ENCODE measurements at places on chromosomes 2 and 18.

GRCh38 chr2:42252464-42252863 is 83.3 kb downstream of the EML4 start:
- DNase-seq = no peak

GRCh38 chr18:76347341-76347740 is 147.7 kb downstream of the ZNF516 start:
- no peak for DNase-seq

- DNase-seq = no peak
These were observed 369.2 kb downstream of the GALNT13 start for GRCh38 chr2:154240921-154241379.

DNA sequence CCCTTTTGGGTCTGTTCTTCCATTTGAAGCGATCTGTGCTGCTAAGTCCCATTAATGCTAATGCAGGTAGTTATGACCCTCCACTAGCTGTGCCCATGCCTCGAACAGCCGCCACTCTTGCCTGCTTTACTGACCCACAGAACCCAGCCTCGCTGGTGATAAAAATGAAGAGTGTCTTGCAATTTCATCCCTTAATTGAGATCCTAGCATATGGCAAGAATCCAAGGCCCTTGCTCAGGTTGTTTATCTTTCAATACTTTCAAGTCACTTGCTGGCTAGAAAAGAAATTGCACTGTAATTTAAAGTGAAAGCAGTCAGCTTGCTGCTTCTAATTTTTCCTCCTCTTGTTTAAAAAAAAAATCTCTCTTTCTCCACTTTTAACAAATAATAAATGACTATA is 73.6 kb downstream of the ZNF521 start:
- no peak for DNase-seq

DNA sequence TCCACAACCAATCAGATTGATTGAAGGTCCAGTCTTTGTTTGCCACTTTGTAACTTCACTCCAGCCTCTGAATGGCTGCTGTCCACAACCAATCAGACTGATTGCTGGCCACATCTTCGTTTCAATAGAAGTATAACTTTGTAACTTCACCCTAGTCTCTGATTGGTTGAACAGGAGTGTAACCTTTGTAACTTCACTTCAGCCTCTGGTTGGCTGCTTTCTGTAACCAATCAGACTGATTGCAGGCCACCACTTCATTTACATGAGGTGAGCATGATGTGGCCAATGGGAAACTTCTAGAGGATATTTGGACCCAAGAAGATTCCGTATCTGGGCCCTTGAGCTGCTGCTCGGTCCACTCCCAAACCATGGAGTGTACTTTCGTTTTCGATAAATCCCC is 16.9 kb upstream of the ALPP start:
- no peak for DNase-seq

- DNase-seq = no peak
These were observed 29.9 kb upstream of the REG3A start for GRCh38 chr2:79189465-79189864.

DNA sequence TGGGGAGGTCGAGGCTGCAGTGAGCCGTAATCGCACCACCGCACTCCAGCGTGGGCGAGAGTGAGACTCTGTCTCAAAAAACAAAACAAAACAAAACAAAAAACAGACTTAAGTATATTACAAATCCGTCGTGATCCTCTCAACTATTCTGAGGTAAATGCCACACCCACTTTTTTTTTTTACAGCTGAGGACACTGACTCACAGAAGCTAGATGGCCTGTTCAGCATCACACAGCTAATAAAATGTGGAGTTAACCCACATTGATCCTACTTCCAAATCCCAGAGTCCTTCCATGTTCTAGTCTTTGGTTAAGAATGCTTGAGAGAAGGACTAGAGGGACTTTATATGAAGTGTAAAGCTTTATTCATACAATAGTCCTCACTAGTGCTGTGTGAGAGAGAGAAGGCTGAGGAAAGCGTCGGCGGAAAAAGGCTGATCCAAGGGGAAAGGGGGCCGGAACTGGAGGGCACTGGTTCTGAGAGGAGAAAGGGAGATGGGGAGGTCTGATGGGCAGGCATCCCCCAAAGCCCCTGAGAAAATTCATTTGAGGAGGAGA is 627 bp downstream of the RNF25 start:
- DNase-seq = no peak

DNA sequence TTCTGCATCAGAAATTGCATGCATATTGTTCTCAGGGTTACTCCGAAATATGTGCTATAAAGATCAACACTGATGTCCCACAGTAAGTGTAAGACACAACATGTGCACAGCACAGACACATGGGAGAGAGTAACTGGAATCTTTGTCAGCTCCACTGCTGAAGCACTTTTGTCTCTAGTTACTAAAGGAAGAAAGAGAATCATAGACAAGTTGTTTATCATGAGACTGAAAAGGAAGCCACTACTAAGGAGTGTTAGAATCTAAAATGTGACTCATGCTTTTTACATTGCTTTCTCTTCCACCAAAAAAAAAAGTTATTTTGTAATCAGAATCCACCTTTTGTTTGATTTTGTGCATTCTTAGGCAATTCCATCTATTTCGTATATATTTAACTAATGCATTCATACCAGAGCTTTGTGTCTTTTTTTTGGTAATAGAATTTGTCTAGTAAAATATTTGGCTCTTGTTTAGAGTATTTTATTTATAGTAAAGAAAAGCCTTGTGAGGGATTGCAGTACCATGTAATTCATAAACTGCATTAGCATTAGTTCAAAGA is 502.4 kb downstream of the FBXO15 start:
- DNase-seq = no peak

DNA sequence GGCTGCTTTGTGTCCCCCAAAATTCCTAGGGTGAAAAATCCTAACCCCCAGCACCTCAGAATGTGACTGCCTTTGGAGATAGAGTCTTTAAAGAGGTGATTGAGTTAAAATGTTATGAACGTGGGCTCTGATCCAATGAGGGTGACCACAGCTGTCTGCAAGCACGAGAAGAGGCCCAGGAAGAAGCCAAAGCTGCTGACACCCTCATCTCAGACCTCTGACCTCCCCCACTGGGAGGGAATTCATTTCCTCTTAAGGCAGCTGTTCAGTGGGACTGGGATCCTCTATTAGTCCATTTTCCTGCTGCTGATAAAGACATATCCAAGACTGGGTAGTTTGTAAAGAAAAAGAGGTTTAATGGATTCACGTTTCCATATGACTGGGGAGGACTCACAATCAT is 544.4 kb downstream of the DCDC2C start:
- no peak for DNase-seq

DNA sequence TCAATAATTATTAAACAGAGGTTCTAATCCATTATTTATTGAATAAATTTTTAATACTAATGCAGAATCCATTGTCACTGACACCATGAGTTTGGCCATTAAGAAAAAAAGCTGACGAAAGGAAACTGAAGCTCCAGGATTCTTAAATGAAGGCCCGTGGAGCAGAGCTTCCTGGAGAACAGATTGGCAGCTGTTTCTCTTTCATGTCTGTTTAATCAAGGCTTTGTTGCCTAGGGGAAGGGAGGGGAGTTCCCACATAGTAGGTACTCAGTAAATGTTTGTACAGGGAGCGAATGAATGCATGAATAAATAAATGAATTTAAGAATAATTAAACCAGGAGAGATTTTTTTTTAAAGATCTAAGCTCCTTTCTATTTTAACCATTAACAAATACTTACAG is 315.1 kb upstream of the KLHL29 start:
- no peak for DNase-seq

DNA sequence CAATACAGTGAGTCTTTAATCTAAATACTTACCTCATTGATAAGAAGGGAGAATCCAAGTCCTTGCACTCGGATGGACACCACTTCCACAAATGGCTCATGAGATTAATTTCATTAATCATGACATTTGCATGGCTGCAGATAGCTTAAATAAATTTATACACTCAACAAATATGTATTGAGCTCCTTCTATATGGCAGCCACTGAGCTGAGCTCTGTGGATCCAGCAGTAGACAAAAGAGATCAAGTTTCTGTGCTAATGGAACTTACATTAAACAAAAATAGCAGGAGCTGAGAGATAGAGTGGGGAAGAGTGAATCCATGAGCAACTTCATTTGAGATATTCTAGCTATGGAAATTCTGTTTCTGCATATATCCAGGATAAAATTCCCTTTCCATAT is 44.4 kb downstream of the RAB27B start:
- no peak for DNase-seq

- DNase-seq = no peak
These were observed 25.6 kb downstream of the FAP start for GRCh38 chr2:162217598-162217997.

- DNase-seq = no peak
These were observed 4.2 kb downstream of the GDF7 start for GRCh38 chr2:20671036-20671735.

GRCh38 chr2:11774600-11774999 is 28.2 kb downstream of the LPIN1 start:
- DNase-seq = no peak

DNA sequence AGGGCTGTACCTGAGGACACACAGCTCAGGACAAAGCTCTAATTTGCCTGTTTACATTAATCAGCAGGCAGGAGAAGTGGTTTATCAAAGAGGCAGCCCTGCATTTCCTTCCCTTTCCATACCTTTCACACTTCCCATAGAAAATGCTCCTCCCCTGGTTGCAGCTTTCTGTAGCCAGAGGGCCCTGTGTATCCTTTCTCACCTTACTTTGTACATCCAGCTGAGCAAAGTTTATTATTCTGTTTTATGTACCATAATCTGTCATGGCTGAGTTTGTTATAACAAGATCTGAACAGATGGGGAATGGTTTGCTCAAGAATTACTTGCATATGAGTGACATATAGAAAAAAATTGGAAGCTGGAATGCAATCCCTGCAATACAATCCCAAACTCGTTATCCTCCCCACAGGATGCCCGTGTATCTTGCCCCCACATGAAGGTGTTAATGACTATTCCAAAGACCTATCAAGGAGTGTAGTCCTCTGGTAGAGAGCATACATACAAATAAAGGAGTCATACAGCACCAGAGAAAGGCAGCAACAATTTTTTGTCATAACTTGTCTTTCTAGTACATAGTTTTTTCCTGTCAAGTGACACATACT is 1025.8 kb upstream of the KLHL29 start:
- DNase-seq = no peak

GRCh38 chr2:236205867-236206645 is 37.9 kb upstream of the GBX2 start:
- DNase-seq = no peak

GRCh38 chr2:15073664-15074063 is 441.1 kb downstream of the LRATD1 start:
- DNase-seq = no peak

- DNase-seq = no peak
These were observed 7.0 kb upstream of the SP3 start for GRCh38 chr2:173972165-173972564.

DNA sequence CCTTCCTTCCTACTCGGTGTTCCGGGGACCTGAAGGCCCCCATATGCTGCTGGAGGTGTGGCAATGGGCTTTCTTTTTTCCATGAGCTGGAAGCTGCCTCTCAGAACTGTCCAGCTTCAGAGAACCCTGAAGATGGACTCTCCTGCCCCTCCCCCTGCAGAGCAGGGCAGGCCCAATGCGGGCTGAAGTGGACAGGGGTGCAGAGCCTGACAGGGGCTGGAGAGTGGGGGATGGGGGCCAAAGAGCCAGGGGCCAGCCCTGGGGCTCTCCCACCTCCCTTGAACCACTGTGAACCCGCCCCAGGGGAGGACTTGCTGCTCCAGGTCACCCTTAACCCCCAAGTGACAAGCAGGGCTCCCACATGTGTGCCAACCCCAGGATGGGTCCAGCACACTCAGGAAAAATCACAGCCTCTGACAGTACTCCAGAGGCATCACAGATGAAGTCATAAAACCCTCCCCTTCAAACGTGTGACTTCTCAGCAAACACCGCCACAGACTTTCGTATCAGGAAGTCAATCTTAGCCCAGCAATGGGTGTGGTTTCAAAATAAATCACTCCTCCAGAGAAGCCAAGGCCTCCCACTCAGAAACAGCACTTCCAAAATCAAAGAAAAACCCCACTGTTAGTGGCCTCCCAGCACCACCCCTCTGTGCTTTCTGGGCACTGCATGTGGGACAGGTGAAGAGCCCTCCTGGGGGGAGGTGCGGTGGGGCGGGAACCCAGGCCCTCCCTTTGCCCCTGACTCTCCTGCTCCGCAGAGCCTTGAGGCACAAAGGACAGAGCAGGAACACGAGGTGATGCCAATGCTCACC is 135.8 kb downstream of the HDAC4 start:
- DNase-seq = no peak

DNA sequence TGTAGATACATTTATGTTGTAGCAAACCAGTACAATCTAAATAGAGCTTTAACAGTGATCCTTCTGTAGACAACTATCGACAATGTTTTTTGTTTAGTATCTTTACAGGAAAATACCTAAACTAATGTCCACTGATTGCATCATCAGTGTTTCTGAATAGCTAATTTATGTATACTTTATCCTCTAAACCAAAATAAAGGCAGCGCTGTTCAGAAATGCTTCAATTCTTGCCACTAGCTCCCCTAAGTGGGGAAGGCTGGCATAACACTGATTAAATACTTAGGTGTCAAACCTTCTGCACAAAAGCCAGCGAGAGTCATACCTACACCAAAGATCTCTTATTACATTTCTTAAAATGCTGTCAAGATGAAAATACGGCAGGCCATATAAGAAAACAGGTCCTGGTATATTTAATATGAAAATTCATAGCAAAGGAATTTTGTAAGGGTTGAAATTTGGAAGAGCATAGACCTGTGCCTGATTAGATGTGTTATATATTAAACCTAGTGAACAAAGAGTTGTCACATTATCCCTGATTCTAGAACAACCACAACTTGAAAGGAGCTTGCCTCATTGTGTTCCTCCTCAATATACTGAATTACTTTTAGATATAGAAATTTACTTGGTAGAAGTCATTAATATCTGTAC is 1693.4 kb upstream of the SLC39A10 start:
- no peak for DNase-seq

- DNase-seq = no peak
These were observed at the start of gene FER1L5 for GRCh38 chr2:96642564-96643360. Gene FER1L5 (plus strand): TSS chr2:96642764. CDS start chr2:96642837, 73 bp downstream.

- DNase-seq = no peak
These were observed 22.5 kb upstream of the MTA3 start for GRCh38 chr2:42545841-42546390.

DNA sequence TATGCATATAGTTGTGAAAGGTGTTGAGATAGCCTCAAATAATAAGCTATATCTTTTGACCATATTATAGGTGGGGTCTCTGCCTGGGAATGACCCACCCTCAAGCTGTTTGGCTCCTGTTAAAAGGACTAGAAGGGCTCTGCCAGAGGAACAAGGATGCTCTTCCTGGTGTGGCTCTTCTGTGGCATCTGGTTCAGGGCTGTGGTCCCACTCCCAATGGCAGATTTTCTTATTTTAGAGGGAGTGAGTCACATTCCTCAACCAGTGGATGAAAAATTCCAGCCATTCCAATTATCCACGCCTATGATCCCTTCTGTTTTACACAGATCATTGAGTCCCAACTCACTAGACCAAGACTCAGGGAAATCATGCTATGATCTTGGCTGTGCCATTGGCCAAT is 119.9 kb downstream of the PARD3B start:
- DNase-seq = no peak

DNA sequence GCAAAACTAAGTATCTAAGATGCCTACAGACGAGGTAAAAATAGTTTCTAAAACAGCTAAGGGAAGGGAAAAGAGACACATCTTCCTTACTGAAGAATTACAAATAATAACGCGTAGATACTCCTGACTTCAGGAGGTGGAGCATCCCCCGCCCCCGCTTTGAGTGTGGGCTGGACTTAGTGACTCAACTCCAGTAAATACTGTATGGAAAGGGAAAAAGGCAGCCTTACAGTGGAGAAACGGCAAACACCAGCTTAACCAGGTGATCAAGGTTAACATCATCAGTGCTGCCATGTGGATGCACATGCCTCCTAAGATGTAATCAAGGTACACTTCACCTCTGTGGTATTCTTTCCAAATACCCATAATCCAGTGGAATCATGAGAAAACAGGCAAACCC is 47.9 kb downstream of the HADHB start:
- DNase-seq = no peak
